Hepatocyte (in vitro differentiated cells): ENCODE measurements at places on chromosomes 16 and 17.
A peak's percentile ranks its signal among the peaks of the same experiment; 100 is the strongest.

DNA sequence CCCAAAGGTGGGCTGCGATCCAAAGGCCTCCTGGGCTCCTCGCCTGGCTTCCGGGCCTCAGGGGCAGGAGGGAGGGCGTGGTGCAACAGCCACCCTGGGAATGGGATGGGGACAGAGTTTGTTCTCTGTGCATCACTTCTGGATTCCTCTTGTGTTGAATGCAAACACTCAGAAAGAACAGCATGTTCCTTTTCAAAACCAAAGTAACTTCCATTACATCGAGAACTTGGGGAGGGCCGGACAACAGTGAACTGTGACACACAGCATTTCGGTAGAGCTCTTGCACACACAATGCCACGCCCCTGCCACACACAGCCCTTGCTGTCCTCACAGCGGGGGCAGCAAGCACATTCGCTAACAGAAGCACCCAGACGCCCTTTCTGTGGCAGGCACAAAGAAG is 36.1 kb upstream of the FASN start:
- peak; percentile 49 for DNase-seq

DNA sequence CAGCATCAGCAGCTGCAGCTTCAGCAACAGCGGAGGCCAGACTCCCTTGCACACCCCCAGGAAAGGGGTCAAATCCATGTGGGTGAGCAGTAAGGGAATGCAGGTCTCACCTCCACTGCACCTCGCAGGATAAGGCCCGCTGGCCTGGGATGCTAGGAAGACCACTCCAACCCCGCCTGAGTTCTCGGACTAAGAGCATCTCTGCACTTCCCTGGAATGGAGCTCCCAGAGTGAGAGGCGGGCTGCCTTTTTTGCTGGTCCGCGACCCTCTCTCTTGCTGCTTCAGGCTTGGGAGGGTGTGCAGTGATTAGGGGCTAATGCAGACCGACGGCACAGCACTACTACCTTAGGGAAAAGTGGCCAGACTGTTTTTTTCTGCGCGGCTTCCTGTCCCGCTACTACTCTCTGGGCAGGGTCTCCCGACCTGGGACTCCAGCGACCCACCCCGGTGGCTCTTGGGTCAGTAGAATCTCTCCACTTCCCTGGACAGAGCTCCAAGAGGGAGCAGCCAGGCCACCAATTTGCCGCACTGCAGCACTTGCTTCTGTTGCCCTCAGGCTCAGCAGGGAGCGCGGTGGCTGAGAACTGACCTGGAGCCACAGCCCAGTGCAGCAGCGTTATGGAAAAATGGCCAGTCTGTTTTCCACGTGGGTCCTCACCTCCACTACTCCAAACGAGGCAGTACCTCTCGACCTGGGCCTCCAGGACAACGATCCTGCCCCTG is 480.4 kb downstream of the CDH8 start:
- DNase-seq: no peak

DNA sequence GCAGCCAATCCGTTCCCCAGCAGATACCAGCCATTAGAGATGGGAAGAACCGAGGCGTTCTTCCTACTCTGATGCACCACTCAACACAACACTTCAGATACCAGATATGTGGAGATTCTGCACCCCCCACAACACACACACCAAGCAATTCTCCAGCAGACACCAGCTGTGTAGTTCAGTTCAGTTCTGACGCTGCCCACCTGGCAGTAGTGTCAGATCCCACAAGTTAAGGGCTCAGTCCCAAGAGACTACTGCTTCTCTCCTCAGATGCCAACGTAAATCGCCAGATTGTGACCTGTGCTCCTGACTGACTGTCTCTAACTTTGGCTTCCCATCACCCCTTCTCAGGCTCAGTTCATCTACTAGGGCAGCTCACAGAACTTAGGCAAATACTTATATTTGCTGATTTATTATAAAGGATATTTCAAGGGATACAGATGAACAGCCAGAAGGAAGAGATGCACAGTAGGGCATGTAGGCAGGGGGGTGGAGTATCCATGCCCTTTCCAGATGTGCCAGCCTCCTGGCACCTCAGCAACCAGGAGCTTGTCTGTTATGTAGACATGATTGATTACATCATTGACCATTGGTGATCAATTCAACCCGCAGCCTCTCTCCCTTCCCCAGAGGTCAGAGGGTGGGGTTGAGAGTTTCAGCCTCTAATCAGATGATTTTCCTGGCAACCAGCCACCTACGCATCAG is 110.6 kb downstream of the PRKCA start:
- no peak for DNase-seq

DNA sequence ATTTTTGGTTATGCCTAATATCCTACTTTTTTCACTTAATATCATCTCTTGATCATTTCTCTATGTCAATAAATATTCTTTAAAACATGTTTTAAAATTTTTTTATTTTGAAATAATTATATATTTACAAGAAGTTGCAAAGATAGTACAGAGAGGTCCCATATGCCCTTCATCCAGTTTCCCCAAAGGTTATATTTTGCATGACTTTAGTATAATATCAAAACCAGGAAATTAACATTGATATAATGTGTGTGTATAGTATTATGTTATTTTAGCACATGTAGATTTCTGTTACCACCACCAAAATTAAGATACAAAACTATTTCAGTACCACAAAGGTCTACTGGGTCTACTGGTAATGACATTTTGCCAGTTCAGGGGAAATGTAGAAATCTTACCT is 60.7 kb downstream of the EFCAB5 start:
- DNase-seq: no peak

- no peak for DNase-seq
Observed at GRCh38 chr16:4123616-4124300, 7.5 kb upstream of the ADCY9 start.

DNA sequence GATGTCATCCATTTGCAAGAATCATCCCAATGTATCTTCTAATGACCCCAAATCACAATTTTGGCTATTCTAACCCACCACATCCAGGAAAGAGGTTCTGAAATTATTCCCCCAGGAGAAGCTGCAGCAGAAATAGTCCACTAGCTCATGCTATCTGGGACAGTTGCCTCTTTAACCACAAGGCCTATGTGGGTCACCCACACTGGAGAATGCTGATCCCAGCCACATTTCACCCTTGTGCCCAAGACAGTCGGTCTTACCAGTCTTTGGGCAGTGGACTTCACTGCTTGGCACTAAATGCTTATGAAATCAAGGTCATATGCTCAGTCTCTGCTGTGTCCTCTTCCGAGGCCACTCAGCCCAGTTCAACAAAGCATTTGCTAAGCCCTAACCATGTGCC is 27.0 kb downstream of the ABCC12 start:
- DNase-seq: no peak

DNA sequence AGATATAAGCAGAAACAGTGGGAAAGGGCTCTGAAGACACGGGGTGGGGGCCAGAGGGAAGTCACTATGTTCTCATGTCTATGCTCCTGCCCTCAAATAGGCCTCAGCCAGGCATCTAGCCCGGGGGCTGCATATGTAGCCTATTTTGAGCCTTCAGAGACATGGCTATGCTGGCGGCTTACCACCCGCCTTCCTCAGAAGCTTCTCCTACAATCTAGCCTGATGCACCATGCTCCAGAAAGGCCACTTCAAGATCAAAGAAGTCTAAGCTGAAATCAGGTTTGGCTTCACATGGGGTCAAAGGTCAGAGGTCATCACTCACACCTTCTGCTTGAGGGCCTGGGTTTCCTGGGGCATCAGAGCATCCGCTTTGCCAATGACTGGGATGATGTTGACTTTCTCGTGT is 1.6 kb downstream of the SEPTIN1 start:
- DNase-seq: no peak

DNA sequence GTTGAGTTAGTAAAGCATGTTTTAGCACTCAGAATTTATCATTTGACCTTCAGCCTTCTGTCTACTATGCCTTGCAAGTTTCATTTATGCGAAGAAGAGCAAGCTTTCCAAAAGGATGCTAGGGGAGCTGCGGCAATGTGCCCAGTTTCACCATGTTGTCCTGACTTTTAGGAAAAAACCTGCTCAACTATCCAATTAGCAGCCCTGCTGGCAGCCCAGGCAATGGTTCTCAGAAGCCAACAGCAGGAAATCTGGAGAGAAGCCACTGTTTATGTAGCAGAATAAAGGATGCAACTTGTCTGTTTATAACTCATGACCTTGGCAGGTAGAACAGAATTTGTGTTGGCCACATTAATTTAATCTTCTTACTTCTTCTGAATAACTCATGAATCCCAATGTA is 230.8 kb downstream of the ABCC12 start:
- DNase-seq: no peak

GRCh38 chr16:68900009-68900408 is 56.7 kb downstream of the TANGO6 start:
- no peak for DNase-seq

GRCh38 chr17:274902-275301 is 77.7 kb downstream of the RPH3AL start:
- DNase-seq: no peak

- peak; percentile 41 for DNase-seq
Observed at GRCh38 chr17:4854111-4854681, 21.1 kb downstream of the MINK1 start.

GRCh38 chr17:4152471-4152870 is 9.5 kb downstream of the CYB5D2 start:
- DNase-seq: no peak

DNA sequence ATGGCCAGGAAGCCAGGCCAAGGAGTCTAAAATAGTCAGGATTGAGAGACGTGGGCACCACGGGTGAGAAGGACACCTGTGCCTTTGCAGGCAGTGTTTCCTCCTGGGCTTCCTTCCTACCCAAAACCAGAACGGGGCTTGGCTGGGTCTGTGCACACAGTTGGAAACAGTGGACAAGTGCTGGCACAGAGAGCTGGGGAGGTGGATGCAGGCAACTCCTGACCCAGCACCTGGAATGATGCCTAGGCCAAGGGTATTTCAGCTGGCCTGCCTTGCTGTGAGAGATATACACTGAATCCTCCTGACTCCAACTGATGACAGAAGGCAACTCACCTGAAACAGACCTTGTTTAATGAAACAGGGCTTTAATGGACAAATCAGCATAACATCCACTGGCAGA is 186.2 kb downstream of the SLC39A11 start:
- no peak for DNase-seq

- DNase-seq: peak; percentile 80
Observed at GRCh38 chr16:20866145-20866772, 33.9 kb downstream of the DCUN1D3 start.

DNA sequence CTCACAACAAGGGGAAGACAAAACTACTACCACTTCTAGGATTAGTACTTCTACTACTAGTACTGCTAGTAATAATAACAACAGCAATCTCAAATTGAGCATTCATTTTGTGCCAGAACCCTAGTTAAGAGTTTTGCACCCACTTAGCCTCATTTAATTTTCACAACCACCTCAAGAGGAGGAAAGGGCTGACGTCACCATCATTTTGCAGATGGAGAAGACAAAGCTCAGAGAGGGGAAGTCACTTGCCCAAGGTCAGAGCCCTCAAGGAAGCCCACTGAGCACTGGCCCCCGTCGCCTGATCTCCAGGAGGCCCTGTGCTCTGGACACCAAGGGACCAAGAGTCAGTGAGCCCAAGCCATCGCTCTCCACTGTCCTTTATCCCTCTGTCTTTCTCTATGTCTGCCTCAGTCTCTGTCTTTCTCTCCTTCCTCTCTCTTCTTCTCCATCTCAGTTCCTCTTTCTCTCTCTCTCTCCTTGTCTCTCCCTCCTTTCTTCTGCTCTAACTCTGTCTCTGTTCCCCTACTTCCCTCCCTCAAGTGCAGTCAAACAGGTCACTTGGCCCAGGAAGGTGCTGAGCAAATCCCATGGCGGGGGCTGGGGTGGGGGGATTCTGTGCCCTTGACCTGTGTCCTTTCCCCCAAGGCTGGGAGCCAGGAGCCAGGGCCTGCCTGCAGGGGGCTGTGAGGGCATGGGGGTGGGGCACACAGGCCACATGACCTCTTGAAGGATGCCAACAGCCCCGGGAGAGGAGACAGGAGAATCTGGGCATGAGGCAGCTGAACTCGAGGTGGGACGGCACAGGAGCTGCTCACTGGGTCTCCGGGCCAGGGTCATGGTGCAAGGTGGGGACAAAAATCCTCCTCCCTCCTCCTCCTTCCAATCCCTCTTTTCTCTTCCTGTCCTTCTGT is 11.2 kb upstream of the NGFR start:
- DNase-seq: no peak

GRCh38 chr17:78707016-78707415 is 75.1 kb downstream of the CYTH1 start:
- DNase-seq: no peak

GRCh38 chr16:84507011-84507982 is 2.8 kb upstream of the MEAK7 start:
- DNase-seq: no peak

GRCh38 chr16:63933841-63934240 is 1188.0 kb downstream of the CDH11 start:
- no peak for DNase-seq

DNA sequence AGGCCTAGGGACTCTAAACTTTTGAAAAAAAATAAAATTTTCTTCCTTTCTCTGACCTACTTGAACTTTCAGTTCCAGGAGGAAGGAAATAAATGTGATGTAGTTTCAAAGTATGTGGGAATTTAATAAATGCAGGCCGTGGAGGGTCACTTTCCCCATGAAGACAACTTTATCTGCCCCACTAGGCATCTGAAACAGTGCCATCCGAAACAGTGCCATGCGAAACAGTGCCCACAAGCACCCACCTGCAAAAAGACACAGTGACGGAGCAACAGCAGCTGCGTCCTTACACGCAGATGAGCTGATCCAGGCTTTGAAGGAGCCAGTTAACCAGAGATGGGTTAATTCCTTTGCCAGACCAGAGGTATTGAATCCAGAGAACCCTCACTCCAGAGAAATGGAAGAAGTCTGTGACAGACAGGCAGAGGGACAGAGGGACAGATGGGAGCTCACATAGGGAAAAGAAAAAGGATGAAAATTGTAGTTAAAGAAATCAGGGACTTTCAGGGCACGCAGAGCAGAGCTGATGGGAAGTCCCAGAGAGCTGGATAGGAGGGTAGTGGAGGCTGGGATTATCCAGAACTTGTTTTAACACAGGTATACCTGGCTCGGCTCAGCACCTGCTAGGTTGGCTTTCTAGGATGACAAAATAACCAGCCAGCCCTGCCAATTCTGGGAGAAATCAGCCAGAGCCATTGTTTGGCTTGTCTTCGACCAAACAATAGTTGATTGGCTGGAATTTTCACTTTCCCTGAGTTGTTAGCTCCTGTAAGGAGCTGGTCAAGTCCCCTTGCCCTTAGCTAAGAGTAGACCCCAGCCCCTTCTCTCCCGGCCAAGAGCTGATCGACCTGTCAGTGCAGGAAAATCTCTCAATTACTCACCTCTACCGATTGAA is 17.1 kb upstream of the HOXB13 start:
- DNase-seq: no peak

DNA sequence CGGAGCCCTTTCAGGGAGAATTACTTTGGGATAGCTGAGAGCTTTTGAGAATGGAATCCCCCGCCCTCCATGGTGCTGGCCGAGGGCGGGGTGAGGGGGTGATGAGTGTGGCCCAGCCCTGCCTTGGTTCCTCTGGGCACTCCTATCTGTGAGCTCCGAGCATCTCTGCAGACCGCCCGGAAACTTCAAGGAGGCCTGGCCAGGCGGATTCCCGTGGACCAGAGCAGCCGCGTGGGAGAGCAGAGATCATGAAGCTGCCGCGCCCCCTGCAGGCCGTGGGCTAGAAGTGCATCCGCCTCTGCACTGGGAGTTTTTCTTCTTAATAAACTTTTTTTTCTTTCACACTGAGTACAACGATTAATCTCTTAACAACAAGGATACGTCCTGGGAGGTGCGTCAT is 392.9 kb upstream of the EEF2KMT start:
- peak; percentile 75 for DNase-seq

- DNase-seq: peak; percentile 92
Observed at GRCh38 chr17:3944485-3945388, 19.5 kb downstream of the ATP2A3 start.

- no peak for DNase-seq
Observed at GRCh38 chr16:89548344-89549006, 12.0 kb upstream of the RPL13 start.

GRCh38 chr16:19625039-19625438 is 69.5 kb downstream of the VPS35L start:
- no peak for DNase-seq
